ENCODE measurements at places on chromosomes 3 and 15.
A peak's percentile ranks its signal among the peaks of the same experiment; 100 is the strongest.

DNA sequence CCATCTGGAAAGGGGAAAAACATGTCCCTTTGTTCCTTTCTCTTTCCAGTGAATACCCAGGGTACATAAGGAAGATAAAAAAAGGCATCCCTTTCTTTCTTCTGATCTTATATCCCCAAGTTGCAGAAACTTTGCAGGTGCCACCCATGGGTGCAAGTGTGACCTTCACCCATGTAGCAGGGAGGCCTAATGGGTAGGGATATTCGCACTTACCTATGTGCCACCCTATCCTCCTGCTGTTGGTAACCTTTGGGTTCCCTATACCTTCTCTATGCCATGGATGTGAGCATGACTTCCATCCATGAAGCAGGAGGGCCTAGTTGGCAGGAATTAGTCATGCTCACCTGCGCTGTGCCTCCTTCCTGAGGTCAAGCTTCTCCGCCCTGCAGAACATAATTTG lies 59.2 kb upstream of the C15orf39 start:
- no peak for DNase-seq

GRCh38 chr3:112881891-112882290 lies 35.2 kb upstream of the CD200R1L start:
- no peak for DNase-seq

DNA sequence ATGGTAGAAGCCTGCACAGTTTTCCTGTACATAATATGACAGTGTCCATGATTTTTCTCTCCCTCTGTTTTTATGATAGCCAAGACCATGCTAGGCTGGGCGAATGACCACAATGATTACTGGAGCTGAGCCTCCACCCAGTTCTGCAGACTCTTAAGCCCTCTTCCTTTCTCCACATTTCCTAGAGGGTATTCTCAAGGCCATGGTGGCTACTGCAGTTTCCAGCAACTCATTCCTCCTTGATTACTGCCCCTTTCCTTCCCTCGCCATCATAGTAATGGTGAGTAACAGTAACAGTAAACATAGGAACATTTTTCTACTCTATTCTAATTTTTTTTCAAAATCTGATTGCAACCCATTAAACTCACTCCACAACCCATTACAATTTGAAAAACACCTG lies 20.2 kb downstream of the TNIK start:
- no peak for DNase-seq

DNA sequence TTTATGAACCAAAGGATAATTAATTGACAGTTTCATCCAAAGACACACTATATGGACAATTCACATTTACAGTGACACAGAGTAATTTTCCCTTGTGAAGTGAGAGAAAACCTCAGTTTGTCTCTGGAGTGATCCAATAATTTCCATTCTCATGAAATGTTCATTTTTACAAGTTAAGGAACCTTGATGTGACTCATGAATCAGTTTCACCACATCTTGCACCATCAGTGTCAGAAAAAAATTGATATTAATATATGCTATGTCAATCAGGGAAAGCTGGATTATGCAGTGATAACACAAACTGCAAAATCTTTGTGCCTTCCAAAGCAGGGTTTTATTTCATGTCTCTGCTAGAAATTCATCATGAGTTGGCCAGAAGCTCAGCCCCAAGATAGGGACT lies 348.1 kb downstream of the ARPP21 start:
- DNase-seq = no peak

DNA sequence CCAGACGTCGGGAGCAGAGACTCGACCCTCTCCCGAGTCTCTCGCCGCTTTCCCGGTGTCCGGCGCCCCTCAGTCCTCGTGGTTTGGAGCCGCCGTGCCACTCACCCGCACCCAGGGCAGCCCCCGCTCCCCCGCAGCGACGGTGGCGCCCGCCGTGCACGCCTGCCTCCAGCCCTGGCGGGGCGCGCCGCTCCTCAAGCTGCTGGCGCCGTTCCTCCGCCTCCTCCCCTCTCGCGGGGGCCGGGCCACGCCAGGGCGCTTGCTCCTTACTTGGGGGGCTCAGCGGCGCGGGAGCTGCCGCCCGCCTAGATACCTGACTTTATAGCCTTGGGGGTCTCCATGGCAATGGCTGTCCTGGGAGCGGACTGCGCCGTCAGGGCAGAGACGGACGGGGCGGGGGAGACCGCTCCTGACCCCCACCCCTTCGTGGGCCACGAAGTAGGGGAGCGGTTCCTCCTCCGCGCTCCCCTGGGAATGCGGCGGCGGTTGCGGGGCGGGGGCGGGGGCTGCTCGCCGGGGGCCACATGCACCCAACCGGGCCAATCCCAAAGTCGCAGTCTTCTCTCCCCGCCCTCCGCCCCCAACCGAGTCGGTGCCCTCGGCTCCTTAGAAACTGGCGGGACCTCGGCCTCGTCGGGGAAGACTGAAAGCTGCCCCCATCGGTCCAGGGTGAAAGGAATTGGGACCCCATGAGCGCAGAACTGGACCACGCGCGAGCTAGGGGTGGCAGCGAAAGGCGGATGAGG lies at the start of gene ANKRD63:
Gene ANKRD63 (minus strand): TSS at position 196 of the 746 bp plus-strand sequence. CDS start 478 bp downstream, outside the sequence.
- DNase-seq = no peak

GRCh38 chr3:11391174-11391879 lies 119.1 kb downstream of the ATG7 start:
- DNase-seq = no peak

DNA sequence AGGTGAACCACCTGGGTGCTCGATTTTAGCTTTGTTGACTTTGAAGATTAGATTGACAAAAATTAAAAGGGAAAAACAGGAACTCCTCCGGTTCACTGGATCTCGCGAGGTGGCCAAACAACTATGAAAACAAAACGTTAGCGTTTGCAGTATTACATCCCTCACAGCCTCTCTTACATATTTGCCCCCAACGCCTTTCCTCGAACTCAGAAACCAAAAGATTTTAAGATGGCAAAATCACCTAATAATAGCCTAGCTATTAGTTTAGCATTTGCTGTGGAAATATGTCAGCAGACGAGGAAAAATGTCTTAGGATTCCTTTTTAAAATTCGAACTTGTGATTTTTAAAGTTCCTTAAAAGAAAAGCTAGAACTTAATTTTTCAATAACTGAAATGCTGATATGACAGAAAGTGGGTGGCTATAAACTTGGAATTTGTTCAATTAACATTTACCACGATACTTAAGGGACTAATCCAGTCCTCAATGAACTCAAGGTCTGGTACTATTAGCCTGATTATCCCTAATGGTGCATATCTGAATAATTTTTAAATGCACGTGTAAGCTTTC lies 491 bp upstream of the SENP7 start:
- DNase-seq = no peak

GRCh38 chr3:49434731-49435130 lies 5.6 kb upstream of the NICN1 start:
- no peak for DNase-seq

DNA sequence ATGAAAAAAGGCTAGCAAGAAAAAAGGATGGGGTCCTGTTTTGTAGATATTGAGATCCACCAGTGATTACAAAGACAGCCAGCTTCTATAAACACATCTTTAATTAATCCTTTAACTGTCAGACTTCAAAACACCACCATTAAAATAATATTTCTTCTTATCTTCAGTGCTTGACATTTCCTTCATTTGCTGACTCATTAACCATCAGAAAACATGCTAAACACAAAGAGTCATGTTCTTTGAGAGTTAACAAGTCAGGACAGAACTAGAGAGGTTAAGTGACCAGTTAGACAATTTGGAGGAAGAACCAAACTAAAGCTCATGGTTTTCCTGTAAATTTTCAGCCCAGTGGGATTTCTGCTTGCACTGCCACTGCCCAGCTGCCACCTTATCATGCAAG lies 111.4 kb downstream of the MEIS2 start:
- no peak for DNase-seq

DNA sequence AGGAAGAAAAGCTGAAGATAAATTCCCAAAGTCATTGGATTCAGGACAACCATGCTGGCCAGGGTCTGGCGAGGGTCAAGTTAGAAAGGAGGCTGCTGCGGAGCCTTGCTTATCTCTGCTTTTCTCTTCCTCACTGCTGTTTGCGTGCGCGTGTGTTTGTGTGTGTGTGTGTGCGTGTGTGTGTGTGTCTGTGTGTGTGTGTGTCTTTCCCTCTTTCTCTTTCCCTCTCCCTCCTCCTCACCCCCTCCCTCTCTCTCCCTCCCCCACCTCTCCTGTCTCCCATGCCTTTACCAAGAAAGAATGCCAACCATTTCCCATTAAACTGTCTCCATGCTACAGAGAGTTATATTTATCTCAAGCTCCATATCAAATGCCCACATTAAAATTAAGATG lies at the start of gene COLQ:
Gene COLQ (minus strand): TSS at position 134 of the 393 bp plus-strand sequence. CDS start 81 bp downstream, at position 53.
- no peak for DNase-seq

DNA sequence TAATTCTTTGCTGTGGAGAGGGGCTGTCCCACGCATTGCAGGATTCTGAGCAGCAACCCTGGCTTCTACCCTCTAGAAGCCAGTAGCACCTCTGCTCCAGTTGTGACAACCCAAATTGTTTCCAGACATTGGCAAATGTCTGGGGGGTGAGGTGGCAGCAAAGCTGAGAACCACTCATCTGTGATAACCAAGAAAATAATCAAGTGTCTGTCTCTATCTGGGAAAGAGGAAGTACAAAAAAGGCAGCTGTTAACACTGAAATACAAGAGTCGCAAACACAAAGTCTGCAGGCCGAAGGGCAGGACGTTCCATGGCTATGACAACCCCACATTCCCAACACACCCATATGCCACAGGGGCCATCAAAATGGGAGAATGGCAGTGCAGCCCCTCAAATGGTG lies 42.2 kb upstream of the GNB5 start:
- no peak for DNase-seq

- DNase-seq = no peak
Measured at GRCh38 chr3:157156837-157157635, 2.9 kb downstream of the CCNL1 start.

GRCh38 chr15:69624155-69624520 lies 171.5 kb downstream of the RPLP1 start:
- no peak for DNase-seq

GRCh38 chr3:193826159-193826795 lies 233.3 kb downstream of the OPA1 start:
- no peak for DNase-seq

DNA sequence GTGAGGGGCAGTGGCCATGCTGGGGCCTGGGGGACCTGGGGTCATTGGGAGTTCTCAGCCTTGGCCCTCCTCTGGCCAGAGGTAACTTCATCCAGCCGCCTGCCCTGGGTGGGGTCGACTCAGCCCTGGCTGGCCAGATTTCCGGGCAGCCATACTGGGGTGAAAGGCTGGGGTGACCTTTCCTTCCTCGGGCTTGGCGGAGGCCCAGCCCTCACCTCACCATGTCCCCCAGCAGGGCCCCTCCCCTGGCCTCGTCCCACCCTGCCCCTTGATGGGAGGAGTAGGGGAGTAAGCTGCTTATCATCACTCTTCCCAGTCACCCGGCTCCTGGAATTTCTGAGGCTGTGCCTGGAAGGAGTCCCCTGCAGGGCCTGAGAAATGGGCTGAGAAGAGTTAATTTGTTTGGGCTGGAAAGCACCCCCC lies 5.4 kb downstream of the SEMA3F start:
- DNase-seq = no peak

- DNase-seq = no peak
Measured at GRCh38 chr3:174940151-174940550, 81.0 kb downstream of the NAALADL2 start.

- no peak for DNase-seq
Measured at GRCh38 chr3:13594991-13595421, 46.1 kb downstream of the FBLN2 start.

DNA sequence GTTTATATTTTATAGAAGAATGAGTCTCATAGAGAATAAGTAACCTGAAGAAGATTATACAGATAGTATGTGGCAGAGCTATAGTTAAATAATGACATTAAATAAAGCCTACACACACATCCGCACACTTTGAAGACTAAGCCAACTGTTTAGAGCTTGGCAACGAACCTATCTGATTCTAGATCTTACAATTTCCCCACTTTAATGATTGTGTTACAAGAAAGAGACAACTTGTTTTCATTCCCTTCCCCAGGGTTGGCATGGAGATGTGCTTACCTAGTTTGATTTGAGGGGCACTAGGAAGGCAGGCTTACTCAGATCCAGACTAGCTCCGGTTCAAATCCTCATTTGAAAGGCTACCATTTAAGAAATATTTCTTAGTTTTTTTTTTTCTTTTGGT lies 61.9 kb upstream of the CBLB start:
- no peak for DNase-seq

GRCh38 chr3:128805772-128806171 lies 73.6 kb upstream of the ACAD9 start:
- DNase-seq = no peak

GRCh38 chr3:126124148-126124868 lies 40.4 kb upstream of the SLC41A3 start:
- peak; percentile 49 for DNase-seq

DNA sequence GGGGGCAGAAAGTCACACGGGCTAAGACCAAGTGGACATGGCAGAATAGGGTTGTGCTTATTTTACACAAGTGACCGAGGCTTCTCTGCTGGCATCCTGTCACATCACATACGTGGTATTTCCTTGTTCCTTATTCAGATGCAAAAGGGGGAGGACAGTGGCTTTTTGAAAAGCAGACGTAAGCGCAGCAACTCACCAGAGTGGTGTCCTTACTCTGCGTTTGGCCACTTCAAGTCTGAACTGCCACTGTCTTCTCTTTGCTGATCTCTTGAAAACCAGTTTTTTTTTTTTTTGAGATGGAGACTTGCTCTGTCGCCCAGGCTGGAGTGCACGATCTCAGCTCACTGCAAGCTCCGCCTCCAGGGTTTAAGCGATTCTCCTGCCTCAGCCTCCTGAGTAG lies 113.2 kb downstream of the SOX2 start:
- DNase-seq = no peak

- no peak for DNase-seq
Measured at GRCh38 chr3:128500556-128500955, 7.6 kb upstream of the GATA2 start.

DNA sequence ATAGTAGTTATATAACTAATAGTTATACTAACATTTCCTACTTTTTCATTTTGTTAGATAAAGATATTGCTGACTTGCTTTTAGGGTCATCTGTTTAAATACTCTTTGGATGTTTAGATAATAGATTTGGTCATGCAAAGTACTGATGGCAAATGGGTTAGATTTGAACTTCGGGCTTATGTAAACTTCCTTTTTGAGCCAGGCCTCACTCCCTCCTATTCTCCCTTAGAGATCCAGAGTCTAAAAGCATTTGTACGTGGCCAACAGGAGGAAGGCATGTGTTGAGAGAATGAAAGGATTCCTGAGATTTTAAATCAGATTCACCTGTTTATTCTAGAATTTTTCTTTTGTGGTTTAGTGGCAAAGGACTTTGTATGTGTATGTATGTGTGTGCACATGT lies 106.4 kb upstream of the GBE1 start:
- DNase-seq = no peak

DNA sequence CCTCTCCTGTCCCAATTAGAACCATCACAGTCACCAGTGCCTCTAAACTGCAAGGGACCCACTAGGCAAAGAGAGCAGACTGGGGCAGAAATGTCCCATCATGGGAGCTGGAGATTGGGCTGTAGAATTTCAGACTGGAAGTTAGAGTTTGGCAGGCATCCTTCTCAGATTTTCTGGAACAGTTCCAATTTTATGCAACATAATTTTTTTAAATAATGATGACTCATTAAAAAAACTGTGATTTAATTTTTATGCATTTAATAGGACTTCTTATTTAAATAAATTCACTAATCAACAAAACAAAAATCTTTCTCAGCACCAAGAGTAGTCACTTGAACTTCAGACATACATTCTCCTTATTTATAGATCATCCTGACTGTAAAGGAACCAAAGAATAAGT lies 84.6 kb upstream of the SLC7A14 start:
- DNase-seq = no peak

- no peak for DNase-seq
Measured at GRCh38 chr3:129238945-129239705, 10.3 kb upstream of the COPG1 start.

- no peak for DNase-seq
Measured at GRCh38 chr15:90225504-90226234, 8.1 kb downstream of the CIB1 start.

All from iPS-NIHi11 (cell line).